Astrocyte (in vitro differentiated cells and primary cell): ENCODE measurements at places on chromosomes 6 and 20.

- DNase-seq = no peak
- H3K27me3 ChIP-seq = peaks cover 12% of the 10 kb centered on the region
- no peak overlapping the region for H3K4me3 ChIP-seq
- no peak overlapping the region for H3K27ac ChIP-seq
Measured at GRCh38 chr20:62430866-62431447, 3.6 kb upstream of the RBBP8NL start.

GRCh38 chr6:129469070-129469662 lies 240.8 kb downstream of the ARHGAP18 start:
- H3K4me3 ChIP-seq = no peak overlapping the region
- H3K36me3 ChIP-seq = no peaks in the 10 kb centered on the region
- no peaks in the 10 kb centered on the region for H3K27me3 ChIP-seq
- no peaks in the 10 kb centered on the region for H3K4me1 ChIP-seq

DNA sequence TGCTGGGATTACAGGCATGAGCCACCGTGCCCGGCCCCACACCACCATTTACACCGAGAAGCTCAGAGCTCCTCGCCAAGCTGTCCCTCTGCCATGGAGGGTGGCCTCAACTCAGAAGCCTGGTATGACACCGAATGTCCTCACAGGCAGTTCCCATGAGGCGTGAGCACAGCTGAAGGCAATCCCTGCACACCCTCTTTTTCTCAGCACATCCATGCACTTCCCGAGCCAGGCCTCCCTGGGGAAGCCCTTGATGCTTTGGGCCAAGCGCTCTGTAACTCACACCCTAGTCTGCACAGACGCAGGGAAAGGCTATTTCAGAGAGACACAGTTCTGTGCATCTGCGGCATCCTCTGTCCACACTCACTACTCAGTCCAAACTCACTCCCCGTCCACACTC lies 18.4 kb downstream of the THBS2 start:
- H3K4me3 ChIP-seq = no peak overlapping the region
- no peak overlapping the region for H3K27ac ChIP-seq
- H3K27me3 ChIP-seq = no peaks in the 10 kb centered on the region
- no peak for DNase-seq
- H3K36me3 ChIP-seq = peaks cover 26% of the 10 kb centered on the region

- no peaks in the 10 kb centered on the region for H3K36me3 ChIP-seq
- H3K27me3 ChIP-seq = no peaks in the 10 kb centered on the region
- no peak for DNase-seq
- no peak overlapping the region for H3K27ac ChIP-seq
Measured at GRCh38 chr6:22673474-22673873, 104.1 kb downstream of the HDGFL1 start.

- no peak for DNase-seq
- H3K4me3 ChIP-seq = no peak overlapping the region
- H3K36me3 ChIP-seq = no peaks in the 10 kb centered on the region
Measured at GRCh38 chr6:14488180-14488579, 370.6 kb downstream of the CD83 start.

DNA sequence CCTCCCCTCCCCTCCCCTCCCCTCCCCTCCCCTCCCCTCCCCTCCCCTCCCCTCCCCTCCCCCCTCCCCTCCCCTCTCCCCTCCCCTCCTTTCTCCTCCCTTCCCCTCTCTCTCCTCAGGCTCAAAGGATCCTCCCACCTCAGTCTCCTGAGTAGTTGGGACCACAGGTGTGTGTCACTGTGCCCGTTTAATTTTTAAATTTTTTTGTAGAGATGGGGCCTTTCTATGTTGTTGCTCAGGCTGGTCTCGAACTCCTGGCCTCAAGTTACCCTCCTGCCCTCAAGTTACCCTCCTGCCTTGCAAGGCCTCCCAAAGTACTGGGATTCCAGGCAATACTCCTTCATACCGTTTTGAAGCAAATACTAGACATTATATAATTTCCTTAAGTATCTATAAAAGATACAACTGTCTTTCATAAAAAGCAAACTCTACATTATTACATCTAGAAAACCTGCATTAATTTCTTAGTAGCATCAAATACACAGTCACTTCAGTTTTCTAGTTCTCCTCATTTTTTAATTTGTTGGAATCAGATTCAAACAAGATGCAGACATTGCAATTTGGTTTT lies 39.8 kb downstream of the NCOA3 start:
- no peak for DNase-seq
- peaks cover 38% of the 10 kb centered on the region for H3K4me1 ChIP-seq
- H3K36me3 ChIP-seq = no peaks in the 10 kb centered on the region
- no peak overlapping the region for H3K4me3 ChIP-seq

DNA sequence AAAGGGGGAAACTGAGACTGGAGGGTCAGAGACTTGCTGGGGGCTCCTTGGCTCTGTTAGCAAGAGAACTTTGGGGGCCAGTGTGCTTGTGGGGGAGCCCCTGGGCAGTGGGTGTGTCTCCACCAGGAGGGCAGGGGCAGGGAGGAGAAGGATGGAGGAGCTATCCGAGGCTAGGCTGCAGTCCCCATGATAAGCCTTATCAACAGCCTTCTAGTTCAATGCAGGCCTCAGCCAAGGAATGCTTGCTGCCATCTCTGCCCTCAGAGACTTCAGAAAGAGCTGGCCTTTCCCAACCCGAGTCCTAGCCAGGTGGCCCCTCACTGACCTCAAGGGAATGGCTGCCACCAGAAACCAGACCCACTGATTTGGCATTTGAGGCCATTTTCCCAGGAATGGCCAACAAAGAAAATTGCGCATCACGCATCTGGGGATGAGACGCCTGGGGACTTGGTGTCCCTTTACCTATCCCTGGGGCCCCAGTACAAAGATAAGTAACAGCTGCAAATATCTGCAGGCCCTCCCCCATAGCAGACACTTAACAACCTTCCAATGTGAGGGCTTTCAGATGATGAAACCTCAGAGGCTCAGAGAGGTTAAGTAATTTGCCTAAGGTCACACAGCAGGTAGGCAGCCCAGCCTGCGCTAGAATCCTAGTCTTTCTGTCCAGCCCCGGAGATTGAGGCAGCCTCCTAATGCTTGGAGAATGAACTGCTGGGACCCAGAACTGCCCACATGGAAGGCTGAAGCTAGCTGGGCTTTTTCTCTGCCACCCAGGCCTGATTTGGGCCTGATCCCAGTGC lies 4.9 kb downstream of the TGM2 start:
- H3K27me3 ChIP-seq = no peaks in the 10 kb centered on the region
- H3K4me3 ChIP-seq = no peak overlapping the region
- H3K36me3 ChIP-seq = peaks cover 29% of the 10 kb centered on the region
- H3K4me1 ChIP-seq = peaks cover 27% of the 10 kb centered on the region
- no peak for DNase-seq
- no peak overlapping the region for H3K27ac ChIP-seq

DNA sequence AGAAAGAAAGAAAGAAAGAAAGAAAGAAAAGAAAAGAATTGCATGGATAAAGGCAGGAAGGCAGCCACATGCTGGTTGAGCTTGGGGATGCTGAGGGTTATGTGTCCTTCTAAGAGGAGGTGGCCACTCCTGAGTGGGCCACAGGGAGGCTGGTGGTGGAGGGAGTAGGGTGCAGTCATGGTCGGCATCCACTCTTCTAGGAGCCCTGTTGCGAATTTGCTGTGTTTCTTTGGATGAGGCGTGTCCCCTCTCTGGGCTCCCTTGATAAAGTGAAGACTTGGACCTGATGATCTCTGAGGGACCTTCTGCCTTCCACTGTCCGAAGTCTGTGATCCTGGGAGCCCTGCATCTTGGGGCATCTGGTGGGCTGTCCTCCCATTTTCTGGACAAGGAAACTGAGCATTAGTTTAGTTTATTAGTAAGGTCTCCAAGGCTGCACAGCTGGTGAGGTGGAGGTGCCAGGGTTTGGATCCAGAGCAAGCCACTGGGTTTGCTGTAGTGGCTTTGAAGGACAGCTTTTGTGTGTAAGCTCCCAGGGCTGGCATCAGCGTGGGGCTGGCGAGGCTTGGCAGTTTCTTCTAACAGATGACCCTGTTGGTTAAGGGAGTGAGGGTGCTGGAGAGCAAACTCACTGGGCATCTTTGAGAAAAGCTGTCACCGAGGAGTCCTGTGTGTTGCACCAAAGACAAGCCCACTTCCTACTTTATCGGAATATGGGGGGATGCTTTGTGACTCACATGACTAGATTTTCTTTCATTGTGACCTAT lies 4.3 kb downstream of the DLGAP4 start:
- no peaks in the 10 kb centered on the region for H3K4me1 ChIP-seq
- no peaks in the 10 kb centered on the region for H3K36me3 ChIP-seq

- no peaks in the 10 kb centered on the region for H3K27me3 ChIP-seq
- H3K27ac ChIP-seq = peak overlapping the region; percentile 22
- DNase-seq = peak; percentile 90
- H3K36me3 ChIP-seq = no peaks in the 10 kb centered on the region
Measured at GRCh38 chr6:15628499-15629131, 34.2 kb downstream of the DTNBP1 start.

DNA sequence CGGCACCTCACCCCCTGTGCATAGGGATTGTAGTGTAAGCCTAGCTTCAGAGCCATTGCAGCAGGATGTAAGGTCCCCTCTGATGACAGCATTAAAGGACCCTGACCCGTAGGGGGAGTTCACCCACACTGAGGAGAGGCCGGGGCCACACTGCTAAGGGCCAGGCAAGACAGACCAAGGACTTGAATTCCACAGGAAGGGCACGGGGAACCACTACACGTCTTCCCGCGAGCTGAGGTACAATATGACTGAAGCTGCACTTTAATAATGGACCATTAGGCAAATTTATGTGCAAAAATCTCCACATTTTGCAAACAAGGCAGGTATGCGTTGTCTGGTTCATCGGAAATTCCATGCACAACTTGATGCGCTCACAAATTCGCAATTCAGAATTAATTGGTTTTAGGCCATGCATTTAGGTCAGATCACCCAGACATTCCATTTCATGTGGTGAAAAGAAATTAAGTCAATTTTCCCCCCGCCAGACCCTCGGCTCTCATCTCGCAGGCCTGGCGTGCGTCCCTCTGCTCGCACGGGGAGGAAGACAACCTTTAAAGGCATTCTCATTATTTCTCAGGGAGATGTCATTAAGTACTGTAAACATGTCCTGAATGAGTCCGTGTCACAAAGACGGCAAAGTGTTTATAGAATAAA lies 111.8 kb downstream of the FOXA2 start:
- no peaks in the 10 kb centered on the region for H3K36me3 ChIP-seq
- H3K27me3 ChIP-seq = no peaks in the 10 kb centered on the region
- no peaks in the 10 kb centered on the region for H3K4me1 ChIP-seq
- DNase-seq = no peak
- H3K27ac ChIP-seq = no peak overlapping the region
- no peak overlapping the region for H3K4me3 ChIP-seq

GRCh38 chr20:38084425-38084951 lies 50.9 kb downstream of the RPRD1B start:
- DNase-seq = peak; percentile 83
- peaks cover 6% of the 10 kb centered on the region for H3K36me3 ChIP-seq
- H3K27me3 ChIP-seq = no peaks in the 10 kb centered on the region
- no peak overlapping the region for H3K4me3 ChIP-seq
- peak overlapping the region; percentile 66 for H3K27ac ChIP-seq

- H3K4me3 ChIP-seq = no peak overlapping the region
- H3K27me3 ChIP-seq = peaks cover 2% of the 10 kb centered on the region
- H3K4me1 ChIP-seq = no peaks in the 10 kb centered on the region
- H3K36me3 ChIP-seq = no peaks in the 10 kb centered on the region
Measured at GRCh38 chr20:59825944-59826759, 107.3 kb downstream of the SYCP2 start.

- no peak overlapping the region for H3K27ac ChIP-seq
- H3K36me3 ChIP-seq = peaks cover 17% of the 10 kb centered on the region
- peaks cover 8% of the 10 kb centered on the region for H3K4me1 ChIP-seq
- DNase-seq = no peak
Measured at GRCh38 chr6:138405816-138406413, 1.9 kb downstream of the HEBP2 start.

- peak overlapping the region; percentile 81 for H3K4me3 ChIP-seq
- H3K36me3 ChIP-seq = no peaks in the 10 kb centered on the region
- H3K27me3 ChIP-seq = no peaks in the 10 kb centered on the region
- H3K4me1 ChIP-seq = peaks cover 10% of the 10 kb centered on the region
- no peak for DNase-seq
Measured at GRCh38 chr20:19756761-19757486, 1.1 kb upstream of the RIN2 start.

DNA sequence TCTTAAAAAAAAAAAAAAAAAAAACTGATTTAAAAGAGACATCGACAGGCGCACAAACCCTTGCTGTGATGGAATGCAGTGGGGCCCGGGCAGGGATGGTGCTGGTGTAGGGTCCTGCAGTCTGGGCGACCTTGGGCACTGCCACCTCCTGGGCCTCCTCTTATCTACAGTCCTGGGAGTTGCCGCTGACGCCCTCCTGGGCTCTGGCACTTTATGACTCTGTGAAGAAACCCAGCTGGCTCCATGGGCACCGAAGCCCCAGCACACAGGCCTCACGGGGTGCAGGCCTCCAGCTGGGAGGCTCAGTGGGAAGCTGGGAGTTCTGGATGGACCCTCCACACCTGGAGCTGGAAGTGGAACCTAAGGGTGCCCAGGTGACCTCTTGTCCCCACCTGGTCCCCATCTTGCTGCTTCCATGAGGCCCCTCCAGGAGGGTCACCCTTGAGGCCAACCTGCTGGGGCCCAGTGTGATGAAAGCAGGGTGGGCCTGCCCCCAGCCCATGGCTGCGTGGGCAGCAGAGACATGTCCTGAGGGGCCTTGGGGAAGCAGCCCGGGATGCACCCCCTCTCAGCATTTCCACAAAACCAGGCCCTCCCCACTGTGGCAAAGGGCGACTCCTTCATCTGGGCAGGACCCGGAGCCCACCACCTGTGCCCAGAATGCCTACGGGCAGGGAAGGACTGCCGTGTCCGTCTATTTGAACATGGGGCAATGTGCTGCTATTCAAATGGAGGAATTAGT lies 104.9 kb downstream of the ASXL1 start:
- H3K27ac ChIP-seq = no peak overlapping the region
- H3K4me1 ChIP-seq = peaks cover 41% of the 10 kb centered on the region
- H3K27me3 ChIP-seq = no peaks in the 10 kb centered on the region
- DNase-seq = no peak
- H3K36me3 ChIP-seq = peaks cover 3% of the 10 kb centered on the region
- H3K4me3 ChIP-seq = no peak overlapping the region

GRCh38 chr20:63839620-63840019 lies 8.6 kb upstream of the ZBTB46 start:
- no peaks in the 10 kb centered on the region for H3K36me3 ChIP-seq
- H3K4me1 ChIP-seq = peaks cover 8% of the 10 kb centered on the region
- no peak overlapping the region for H3K27ac ChIP-seq

DNA sequence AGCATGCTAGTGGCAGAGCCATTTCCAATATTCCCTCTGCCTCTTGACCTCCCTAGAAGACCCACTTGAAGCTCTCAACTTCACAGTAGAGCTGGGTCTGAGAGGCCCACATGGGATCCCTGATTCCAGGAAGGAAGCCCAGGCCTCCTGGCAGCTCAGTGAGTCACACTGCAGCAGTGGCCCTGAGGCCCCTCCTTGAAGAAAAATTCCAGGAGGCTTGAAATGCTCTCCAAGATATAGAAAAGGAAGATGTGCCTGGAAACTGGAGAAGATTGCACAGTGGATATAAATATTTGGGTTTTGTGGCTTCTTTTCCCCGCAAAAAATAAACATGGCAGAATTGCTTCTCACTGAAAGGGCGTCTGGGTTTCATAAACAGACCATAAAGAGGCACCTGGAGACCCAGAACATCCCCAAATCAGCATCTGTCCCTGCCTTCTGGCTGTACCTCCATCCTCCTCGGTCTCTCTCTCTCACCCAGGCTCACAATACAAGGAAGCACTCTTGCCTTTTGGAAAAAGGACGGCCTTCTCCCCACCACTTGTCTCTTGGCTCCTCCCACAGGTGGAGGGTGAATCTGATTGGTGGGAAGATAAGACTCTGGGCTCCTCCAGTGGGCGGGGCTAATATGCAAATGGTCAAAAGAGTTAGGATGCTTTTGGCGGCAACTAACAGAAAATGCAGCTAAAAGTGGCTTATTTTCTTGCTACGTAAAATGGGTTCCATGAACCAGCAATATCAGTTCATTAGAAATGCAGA lies 200.0 kb upstream of the SULF2 start:
- no peak overlapping the region for H3K27ac ChIP-seq
- no peak overlapping the region for H3K4me3 ChIP-seq
